ENCODE measurements at places on chromosomes 5 and 9.

DNA sequence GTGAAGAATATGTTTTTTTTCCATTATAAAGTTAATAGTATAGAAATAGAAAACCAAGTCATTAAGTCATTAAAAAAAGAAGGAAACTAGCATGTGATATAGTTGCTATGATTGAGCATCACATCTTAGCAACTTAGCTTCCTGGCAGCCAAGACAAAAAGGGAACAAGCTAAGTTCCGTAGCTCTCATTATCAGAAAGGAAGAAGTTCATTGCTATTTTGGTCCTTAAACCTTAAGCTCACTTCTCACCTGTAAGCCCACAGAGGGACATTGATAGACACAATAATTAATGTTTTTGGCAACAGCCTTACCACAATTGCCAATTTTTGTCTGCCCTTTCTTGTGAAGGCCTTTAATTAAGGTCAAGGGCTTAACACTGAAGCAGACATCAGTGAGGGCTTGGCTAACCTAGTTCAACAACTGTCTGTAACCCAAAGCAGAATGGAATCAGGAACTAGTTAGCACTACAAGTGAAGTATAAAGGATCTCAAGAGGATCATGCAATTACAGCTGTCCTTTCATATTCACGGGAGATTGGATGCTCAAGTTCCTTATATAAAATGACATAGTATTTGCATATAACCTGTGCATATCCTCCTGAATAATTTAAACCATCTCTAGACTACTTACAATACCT, 24.0 kb upstream of the KLF4 start:
- no peak overlapping the region for H3K27ac ChIP-seq
- no peaks in the 10 kb centered on the region for H3K4me1 ChIP-seq

DNA sequence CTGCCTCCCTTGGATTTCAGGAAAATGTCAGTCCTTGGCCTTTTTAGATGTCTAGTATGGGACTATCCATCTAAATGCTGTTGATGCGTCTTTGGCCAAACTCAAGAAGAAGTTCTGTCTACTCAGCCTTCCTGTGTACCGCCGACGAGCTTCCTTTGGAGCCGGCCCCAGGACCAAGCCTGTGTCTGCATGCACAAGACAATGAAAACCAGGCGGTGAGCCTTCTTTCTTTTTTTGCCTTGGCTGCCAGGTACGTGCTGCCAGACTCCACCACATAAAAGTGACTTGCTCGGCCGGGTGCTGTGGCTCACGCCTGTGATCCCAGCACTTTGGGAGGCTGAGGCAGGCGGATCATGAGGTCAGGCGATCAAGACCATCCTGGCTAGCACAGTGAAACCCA, 6.0 kb upstream of the NEURL1B start:
- no peaks in the 10 kb centered on the region for H3K4me1 ChIP-seq
- H3K27me3 ChIP-seq: no peaks in the 10 kb centered on the region
- H3K4me3 ChIP-seq: no peak overlapping the region
- ATAC-seq: no peak

- H3K4me1 ChIP-seq: peaks cover 26% of the 10 kb centered on the region
- no peaks in the 10 kb centered on the region for H3K36me3 ChIP-seq
- ATAC-seq: no peak
- H3K27me3 ChIP-seq: no peaks in the 10 kb centered on the region
- no peak overlapping the region for H3K27ac ChIP-seq
Observed at GRCh38 chr9:28206280-28206679, 633.0 kb upstream of the C9orf72 start.

GRCh38 chr5:96094904-96095303, 133.3 kb upstream of the ELL2 start:
- no peaks in the 10 kb centered on the region for H3K27me3 ChIP-seq
- ATAC-seq: no peak
- no peak overlapping the region for H3K27ac ChIP-seq
- H3K36me3 ChIP-seq: no peaks in the 10 kb centered on the region

- H3K4me1 ChIP-seq: peaks cover 3% of the 10 kb centered on the region
- ATAC-seq: no peak
- H3K4me3 ChIP-seq: no peak overlapping the region
Observed at GRCh38 chr5:5633579-5633978, 211.1 kb downstream of the ICE1 start.

GRCh38 chr9:122333169-122333808, 37.5 kb upstream of the PTGS1 start:
- peaks cover 15% of the 10 kb centered on the region for H3K36me3 ChIP-seq
- no peak for ATAC-seq
- no peaks in the 10 kb centered on the region for H3K27me3 ChIP-seq
- H3K27ac ChIP-seq: no peak overlapping the region

- no peak overlapping the region for H3K4me3 ChIP-seq
- no peak for ATAC-seq
- H3K27me3 ChIP-seq: no peaks in the 10 kb centered on the region
- no peak overlapping the region for H3K27ac ChIP-seq
Observed at GRCh38 chr5:67453111-67453905, 256.7 kb upstream of the CD180 start.

GRCh38 chr9:104970271-104970987, 42.5 kb upstream of the ABCA1 start:
- no peaks in the 10 kb centered on the region for H3K36me3 ChIP-seq
- no peak overlapping the region for H3K4me3 ChIP-seq
- peak; percentile 64 for ATAC-seq
- no peaks in the 10 kb centered on the region for H3K27me3 ChIP-seq

DNA sequence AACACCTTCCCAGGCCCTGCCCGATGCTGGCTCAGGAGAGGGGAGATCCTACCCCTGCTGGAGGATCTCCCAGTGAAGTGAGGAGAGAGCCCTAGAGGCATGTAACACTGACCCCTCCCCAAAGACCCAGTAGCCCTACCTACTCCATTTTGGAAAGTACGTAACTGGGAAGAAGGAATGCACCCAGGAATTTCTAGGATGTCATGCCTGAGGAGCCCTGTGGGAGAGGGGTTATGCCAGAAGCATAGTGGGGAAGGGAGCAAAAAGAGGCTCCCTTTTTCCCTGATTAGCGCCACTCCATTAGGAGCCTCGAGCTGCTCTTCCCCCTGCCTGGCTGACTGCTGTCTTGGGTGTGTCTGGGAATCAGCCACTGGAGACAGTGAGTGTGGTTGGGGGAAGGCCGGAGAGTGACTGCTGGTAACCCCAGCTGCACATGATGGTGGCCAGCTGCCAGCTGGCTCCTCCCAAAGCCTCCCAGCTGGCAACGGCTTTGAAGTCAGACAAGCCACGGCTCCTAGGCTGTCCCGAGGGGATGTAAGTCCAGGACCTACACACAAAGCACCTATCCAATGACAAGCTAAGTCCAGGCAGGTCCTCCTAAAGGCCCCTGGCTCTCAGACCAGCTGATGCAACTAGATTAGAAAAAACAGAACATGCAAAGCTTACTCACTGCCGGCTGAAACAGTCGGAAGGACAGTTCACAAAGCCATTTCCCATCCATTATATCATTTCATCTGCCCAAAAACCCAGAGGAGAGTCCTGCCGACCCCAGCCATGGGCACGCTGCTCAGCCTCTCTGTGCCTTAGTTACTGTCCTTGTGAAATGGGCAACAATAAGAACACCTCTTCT, 136.5 kb upstream of the ABCA1 start:
- H3K36me3 ChIP-seq: no peaks in the 10 kb centered on the region
- no peak overlapping the region for H3K4me3 ChIP-seq
- H3K27ac ChIP-seq: peak overlapping the region; percentile 95
- H3K27me3 ChIP-seq: no peaks in the 10 kb centered on the region
- peaks cover 22% of the 10 kb centered on the region for H3K4me1 ChIP-seq

- H3K27me3 ChIP-seq: no peaks in the 10 kb centered on the region
- H3K4me1 ChIP-seq: no peaks in the 10 kb centered on the region
- H3K36me3 ChIP-seq: peaks cover 50% of the 10 kb centered on the region
- no peak overlapping the region for H3K4me3 ChIP-seq
Observed at GRCh38 chr9:114053246-114054005, 24.7 kb downstream of the AMBP start.

- no peak for ATAC-seq
- peaks cover 15% of the 10 kb centered on the region for H3K4me1 ChIP-seq
- peaks cover 9% of the 10 kb centered on the region for H3K27me3 ChIP-seq
Observed at GRCh38 chr5:56164376-56164775, 68.8 kb downstream of the ANKRD55 start.

- peaks cover 25% of the 10 kb centered on the region for H3K27me3 ChIP-seq
- H3K27ac ChIP-seq: no peak within 1 kb of the TSS
- ATAC-seq: peak; percentile 61
- H3K4me3 ChIP-seq: peak within 1 kb of the TSS; percentile 34
Observed at GRCh38 chr5:157670662-157671591, at the start of gene C5orf52. TSS of gene C5orf52 (plus strand) at chr5:157671533. CDS start at chr5:157671615, 82 bp downstream.

GRCh38 chr5:68225911-68226545, 10.5 kb downstream of the PIK3R1 start:
- H3K36me3 ChIP-seq: peaks cover 3% of the 10 kb centered on the region
- no peak overlapping the region for H3K4me3 ChIP-seq
- ATAC-seq: peak; percentile 14
- peak overlapping the region; percentile 49 for H3K27ac ChIP-seq
- no peaks in the 10 kb centered on the region for H3K27me3 ChIP-seq
- H3K4me1 ChIP-seq: peaks cover 100% of the 10 kb centered on the region

- H3K27me3 ChIP-seq: peaks cover 45% of the 10 kb centered on the region
- no peak for ATAC-seq
- peaks cover 20% of the 10 kb centered on the region for H3K4me1 ChIP-seq
- no peak overlapping the region for H3K4me3 ChIP-seq
- H3K27ac ChIP-seq: no peak overlapping the region
- H3K36me3 ChIP-seq: no peaks in the 10 kb centered on the region
Observed at GRCh38 chr9:134505032-134505431, 136.6 kb upstream of the COL5A1 start.

GRCh38 chr5:14218480-14218879, 75.3 kb downstream of the TRIO start:
- H3K4me3 ChIP-seq: no peak overlapping the region
- H3K27me3 ChIP-seq: no peaks in the 10 kb centered on the region
- no peak for ATAC-seq

GRCh38 chr9:131915181-131915580, 164.5 kb downstream of the MED27 start:
- no peak for ATAC-seq
- H3K27me3 ChIP-seq: no peaks in the 10 kb centered on the region
- no peak overlapping the region for H3K4me3 ChIP-seq
- no peak overlapping the region for H3K27ac ChIP-seq
- H3K36me3 ChIP-seq: no peaks in the 10 kb centered on the region
- no peaks in the 10 kb centered on the region for H3K4me1 ChIP-seq

GRCh38 chr5:40555886-40556285, 123.8 kb upstream of the PTGER4 start:
- H3K27ac ChIP-seq: no peak overlapping the region
- no peak for ATAC-seq
- no peak overlapping the region for H3K4me3 ChIP-seq
- H3K4me1 ChIP-seq: peaks cover 12% of the 10 kb centered on the region
- H3K27me3 ChIP-seq: no peaks in the 10 kb centered on the region
- no peaks in the 10 kb centered on the region for H3K36me3 ChIP-seq

DNA sequence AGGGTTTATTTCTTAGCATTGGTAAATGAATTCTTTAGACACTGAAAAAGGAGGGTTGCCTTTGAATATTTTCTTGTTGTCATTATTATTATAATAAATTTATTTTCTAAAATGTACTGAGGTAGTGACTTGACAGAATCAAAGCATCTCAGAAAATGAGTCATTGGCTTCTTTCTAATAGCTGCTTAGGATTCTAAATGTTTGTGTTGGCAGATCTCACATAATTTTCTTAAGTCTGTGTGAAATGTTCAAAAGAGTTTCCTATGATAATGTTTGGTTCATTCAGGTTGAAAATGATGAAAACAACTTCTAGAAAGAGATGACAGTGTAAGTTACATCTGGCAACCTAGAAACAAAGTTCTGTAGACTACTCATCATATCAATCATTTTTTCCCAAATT, 69.7 kb downstream of the SH3GL2 start:
- no peaks in the 10 kb centered on the region for H3K4me1 ChIP-seq
- no peak for ATAC-seq
- no peaks in the 10 kb centered on the region for H3K27me3 ChIP-seq
- H3K4me3 ChIP-seq: no peak overlapping the region
- no peaks in the 10 kb centered on the region for H3K36me3 ChIP-seq
- H3K27ac ChIP-seq: no peak overlapping the region

DNA sequence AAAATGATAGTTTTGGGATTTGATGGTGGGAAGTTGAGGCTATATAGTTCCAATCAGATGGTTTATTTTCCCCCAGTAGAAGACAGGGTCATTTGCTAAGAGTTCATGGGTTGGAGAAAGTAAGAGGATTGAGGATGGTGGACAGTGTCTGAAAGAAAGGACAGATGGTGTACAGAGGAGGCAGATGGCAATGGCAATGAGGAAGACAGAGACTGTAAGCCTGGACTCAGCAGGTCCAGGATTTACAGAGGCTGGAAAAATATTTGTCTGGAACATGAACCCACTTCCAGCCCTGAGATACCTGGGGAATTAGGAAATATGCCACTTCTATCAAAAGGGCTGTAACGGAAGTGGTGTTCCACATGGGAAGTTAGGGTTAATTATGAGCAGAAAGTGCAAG, 84.5 kb downstream of the PCSK1 start:
- H3K27me3 ChIP-seq: no peaks in the 10 kb centered on the region
- H3K27ac ChIP-seq: no peak overlapping the region
- no peaks in the 10 kb centered on the region for H3K36me3 ChIP-seq
- H3K4me1 ChIP-seq: no peaks in the 10 kb centered on the region
- no peak overlapping the region for H3K4me3 ChIP-seq
- no peak for ATAC-seq

DNA sequence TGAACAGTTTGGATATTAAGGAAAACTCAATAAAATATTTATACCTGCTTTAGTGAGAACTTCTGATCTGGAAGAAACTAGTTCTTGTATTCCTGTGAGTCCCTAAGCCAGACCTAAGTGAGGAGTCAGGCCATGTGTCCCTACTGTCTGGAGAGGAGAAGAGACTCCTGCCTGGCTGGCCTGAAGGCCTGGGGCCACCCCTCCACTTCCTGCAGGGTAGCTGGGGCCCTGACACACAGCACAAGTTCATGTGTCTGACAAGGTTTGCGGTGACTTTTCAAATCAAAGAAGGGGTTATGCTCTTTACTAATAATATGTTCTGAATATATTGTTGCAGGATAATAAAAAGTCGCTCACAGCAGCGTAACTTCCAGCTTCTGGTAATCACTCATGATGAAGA, 16.1 kb upstream of the IL13 start:
- peaks cover 84% of the 10 kb centered on the region for H3K36me3 ChIP-seq
- no peak for ATAC-seq
- H3K27ac ChIP-seq: no peak overlapping the region
- no peaks in the 10 kb centered on the region for H3K27me3 ChIP-seq

DNA sequence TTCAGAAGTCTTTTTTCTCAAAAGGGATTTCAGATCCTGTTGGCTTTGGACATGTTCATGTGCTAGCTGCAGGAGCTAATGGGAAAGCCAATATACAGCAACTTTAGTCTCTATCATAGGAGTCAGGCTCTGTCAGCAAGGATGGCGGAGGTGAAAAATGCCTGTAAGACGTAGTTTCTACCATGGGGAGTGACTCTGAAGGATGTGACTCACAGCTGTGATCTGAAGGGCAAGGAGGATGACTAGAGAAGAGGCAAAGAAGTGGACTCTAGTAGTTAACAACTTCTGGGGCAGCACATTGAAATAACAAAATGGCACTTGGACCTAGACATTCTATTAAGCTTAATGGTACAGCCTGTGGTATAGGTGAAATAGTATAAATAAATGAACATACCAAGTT, 3.1 kb upstream of the NDUFS4 start:
- peaks cover 6% of the 10 kb centered on the region for H3K4me1 ChIP-seq
- peaks cover 12% of the 10 kb centered on the region for H3K27me3 ChIP-seq
- H3K36me3 ChIP-seq: no peaks in the 10 kb centered on the region
- H3K4me3 ChIP-seq: no peak overlapping the region
